ENCODE measurements at places on chromosomes 12 and 14. TPM values are rescaled to one million over a fixed set of nuclear protein-coding genes. Genes with fewer than 3 reads are reported as not detected.

Gene CPM
- total RNA-seq = 201 TPM

Gene TMPRSS12
- not detected for total RNA-seq

Gene TEX52
- total RNA-seq = not detected

Gene IL31
- not detected for total RNA-seq

Gene TMEM119
- 13.0 TPM for total RNA-seq

Gene INSM2
- total RNA-seq = not detected

Gene PIWIL1
- total RNA-seq = not detected

Gene REC8
- 31.5 TPM for total RNA-seq

Gene HAL
- total RNA-seq = 2.5 TPM

Gene TC2N
- 19.0 TPM for total RNA-seq

Gene GSC
- 1.7 TPM for total RNA-seq

Gene PLCZ1
- total RNA-seq = not detected

Gene SLC6A12
- 3.4 TPM for total RNA-seq

Gene SLC24A4
- total RNA-seq = 0.77 TPM

Gene NRIP2
- total RNA-seq = 1.3 TPM

Gene HPD
- 2.2 TPM for total RNA-seq

Gene ACADS
- 66.9 TPM for total RNA-seq

Gene MAPK1IP1L
- total RNA-seq = 89.6 TPM

Gene MAGOHB
- total RNA-seq = 17.7 TPM

Gene RNF31
- total RNA-seq = 60.0 TPM

Gene E2F7
- 0.22 TPM for total RNA-seq

Gene NEUROD4
- total RNA-seq = not detected

All from mesenteric fat pad (tissue), 1 donor.